ENCODE measurements at places on chromosomes 3 and 15.
A peak's percentile ranks its signal among the peaks of the same experiment; 100 is the strongest.

- no peak for DNase-seq
These were observed 37.0 kb downstream of the TTC23 start for GRCh38 chr15:99212406-99212805.

GRCh38 chr3:143771258-143771657, 77.0 kb downstream of the SLC9A9 start:
- DNase-seq = no peak

DNA sequence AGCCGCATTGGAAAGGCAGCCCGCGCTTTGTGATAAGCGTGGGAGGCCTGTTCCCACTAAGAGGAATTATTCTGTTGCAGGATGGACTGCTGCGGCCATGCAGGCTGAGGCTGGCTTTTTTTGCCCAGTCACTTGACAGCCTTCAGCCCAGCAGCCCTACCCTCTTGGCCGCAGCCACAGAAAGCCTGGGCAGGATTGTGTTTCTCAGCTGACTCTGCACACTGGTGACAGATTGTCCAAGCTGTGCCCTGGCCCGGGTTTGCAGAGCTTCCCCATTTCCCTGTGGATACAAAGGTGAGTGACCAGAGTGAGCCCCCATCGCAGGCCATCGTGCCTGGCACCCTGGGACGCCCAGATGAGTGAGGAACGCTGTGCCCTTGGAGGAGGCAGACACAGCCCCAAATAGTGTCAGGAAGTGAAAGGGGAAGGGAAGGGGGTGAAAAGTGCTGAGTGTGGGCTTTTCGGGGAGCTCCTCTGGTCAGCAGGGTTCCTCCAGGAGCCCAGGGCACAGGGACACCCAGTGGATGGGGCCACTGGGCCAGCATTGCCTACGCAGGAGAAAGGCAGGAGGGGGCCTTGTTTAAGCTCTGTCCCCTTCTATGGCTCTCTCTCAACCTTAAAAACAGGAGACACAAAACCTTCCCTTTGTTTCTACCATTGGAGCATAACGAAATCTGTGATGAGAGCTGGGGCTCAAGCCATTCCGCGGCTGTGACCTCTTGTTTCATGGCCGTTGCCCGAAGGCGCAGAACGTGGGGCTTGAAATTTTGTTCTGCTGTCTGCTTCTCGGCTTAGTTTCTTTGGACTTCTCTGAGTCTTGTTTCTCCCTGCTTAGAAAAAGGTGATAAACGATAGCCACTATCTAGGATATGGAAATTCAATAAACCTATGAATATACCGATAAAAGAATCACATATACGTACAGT, 91.5 kb upstream of the MEF2A start:
- peak; percentile 51 for DNase-seq

DNA sequence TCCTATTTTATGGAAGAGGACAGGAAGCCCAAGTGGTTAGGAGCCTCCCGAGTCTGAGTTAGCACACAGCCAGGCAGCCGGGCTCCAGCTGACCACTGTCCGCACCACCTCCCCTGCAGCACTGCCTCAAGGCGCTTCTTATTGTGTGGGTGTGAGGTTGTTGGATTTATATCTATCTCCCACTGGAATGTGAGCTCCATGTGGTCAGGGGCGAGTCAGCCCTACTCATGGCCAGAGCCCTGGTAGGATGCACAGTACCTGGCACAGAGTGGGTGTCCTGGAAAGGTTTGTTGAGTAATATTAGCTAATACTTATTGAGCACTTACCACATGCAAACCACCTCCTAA, 9.7 kb upstream of the FBLN2 start:
- no peak for DNase-seq

DNA sequence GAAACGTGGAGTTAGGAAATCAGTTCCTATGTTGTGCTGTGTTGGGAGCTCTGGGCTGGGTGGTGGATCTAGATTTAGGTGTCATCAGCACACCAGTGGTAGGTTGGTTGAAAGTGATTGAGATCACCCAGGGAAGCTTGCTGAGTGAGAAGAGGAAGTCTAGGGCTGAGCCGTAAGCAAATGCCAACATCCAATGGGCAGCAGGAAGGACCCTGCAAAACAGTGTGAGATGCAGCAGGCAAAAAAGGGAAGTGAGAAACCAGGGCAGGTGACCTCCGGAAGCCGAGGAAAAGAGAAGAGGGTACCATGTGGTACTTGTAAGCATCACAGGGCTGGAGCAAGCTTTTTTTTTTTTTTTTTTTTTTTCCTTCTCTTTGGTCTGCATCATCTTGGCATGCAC, 15.9 kb upstream of the COPG1 start:
- DNase-seq = peak; percentile 59

DNA sequence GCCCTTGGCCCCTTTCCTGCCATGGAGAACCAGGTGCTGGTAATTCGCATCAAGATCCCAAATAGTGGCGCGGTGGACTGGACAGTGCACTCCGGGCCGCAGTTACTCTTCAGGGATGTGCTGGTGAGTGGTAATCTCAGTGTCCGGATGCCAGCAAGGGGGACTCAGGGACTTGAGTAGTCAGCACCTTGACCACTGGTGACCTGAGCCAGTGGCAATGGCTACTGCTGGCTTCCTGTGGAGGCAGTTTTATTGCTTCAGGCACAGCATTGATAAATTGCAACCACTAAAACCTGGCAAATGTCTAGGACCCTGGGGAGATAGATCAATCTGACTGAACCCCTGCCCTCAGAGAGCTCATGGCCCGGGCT, 830 bp downstream of the MAP2K5 start:
- DNase-seq = peak; percentile 37

GRCh38 chr3:13621381-13622221, 72.7 kb downstream of the FBLN2 start:
- no peak for DNase-seq

- no peak for DNase-seq
These were observed 61.8 kb downstream of the SCN5A start for GRCh38 chr3:38587548-38588131.

GRCh38 chr3:1190569-1190968, 97.7 kb downstream of the CNTN6 start:
- DNase-seq = no peak

- DNase-seq = no peak
These were observed 86.0 kb downstream of the DTWD1 start for GRCh38 chr15:49706805-49707204.

DNA sequence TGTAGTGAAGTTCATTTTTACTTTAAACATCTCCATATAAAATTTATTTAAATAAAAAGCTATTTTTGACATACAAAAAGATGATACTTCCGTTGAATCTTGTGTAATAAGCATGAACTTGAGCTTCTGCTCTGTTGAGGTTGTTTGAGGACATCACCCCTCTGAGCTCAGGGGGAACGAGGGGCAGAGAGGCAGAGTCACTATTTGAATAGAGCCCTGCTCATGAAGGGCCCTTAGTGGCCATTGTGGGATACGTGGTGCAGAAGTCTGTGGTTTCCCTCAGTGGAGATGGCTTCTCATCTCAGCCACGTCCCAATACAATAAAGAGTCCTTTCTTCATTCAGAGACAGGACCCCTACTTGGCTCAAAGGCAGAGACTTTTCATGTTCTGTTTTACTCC, 10.6 kb downstream of the CEMIP start:
- DNase-seq = no peak

- no peak for DNase-seq
These were observed 38.1 kb downstream of the ST3GAL6 start for GRCh38 chr3:98801043-98801747.

DNA sequence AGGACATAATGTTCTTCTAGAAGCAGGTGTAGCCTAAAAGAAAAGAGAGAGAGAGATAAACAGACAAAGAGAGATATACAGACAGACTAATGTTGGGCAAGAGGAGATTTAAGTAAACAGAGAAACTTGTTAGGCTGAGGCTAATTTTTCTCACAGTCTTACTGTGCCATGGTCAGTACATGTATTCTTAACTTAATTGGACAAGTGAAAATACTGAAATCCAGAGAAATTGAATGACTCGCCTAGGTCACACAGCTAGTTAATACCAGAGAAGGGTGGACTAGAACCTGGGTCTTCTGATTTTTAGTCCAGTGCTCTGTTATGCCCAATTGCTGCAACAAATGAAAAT, 6.7 kb upstream of the ZNF609 start:
- DNase-seq = no peak

DNA sequence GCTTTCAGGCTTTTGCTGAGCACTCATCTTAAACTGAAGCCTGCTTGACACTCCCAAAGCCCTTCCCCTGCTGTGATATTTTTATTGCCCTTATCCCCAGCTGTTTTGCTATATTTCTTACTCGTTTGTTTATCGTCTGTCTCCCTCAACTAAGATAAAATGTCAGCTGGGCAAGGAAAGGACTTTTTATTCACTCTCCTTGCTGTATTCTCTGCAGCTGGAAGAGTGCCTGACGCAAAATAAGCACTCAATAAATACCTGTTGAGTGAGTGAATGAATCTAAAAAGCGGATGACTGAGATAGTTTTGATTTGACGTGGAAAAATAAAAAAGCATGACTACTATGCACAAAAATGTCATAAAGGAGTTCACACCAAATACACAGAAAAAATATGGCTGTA, 84.8 kb upstream of the POMGNT2 start:
- DNase-seq = no peak

- DNase-seq = no peak
These were observed 384.1 kb downstream of the CADM2 start for GRCh38 chr3:85342915-85343314.

DNA sequence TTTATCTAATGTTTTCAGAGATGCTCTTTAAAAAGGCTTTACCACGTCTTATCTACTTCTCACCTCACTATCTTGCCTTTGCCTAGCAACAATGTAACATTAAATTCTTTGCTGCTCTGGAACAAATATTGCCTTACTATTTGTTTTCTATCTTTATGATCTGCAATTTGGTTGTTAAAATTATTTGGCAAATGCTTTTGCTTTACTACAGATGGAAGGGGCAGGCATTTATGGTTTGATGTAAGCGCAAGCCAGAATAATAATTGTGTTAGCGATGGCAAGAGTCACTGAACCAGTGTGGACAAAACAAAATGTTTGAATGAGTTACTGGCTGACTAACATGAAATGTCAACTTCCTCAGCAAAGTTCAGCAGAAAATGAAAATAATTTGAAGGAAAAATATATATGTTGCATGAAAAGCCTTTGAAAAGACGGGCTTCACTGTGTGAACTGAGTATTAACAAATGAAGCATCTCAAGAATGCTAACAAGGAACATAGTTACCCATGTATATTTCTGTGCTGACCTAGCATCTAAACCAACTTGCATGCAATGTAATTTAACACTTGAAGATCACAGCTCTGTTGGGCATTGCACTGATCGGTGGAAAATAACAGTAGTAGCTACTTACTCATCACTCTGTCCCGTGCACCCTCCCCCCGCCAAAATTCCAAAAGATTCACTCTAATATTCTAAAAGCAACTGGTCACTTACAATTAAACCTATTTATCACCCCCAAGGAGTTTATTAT, 454.0 kb upstream of the ARHGEF26 start:
- DNase-seq = no peak

DNA sequence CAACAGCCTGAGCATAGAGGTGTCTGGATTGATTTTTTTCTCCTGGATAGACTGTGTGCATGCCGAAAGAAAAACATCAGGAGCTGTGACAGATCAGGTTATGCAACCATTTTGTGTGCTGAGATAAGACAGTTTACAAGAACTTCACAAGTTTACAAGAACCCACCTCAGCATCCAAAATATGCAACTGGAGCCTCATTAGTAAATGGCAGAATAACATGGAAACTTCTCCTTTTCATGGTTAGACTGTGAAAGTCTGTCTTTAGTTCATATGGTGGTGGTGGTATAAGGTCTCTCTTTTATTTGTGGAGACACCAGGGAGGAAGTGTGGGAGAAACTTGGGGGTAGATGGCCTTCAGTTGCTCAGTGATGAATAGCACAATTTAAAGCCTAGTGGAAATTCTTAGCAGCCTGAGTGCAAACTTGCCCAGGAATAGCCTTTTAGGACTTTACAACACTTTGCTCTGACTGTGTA, 3.7 kb upstream of the ZNF609 start:
- DNase-seq = no peak

GRCh38 chr3:13362551-13362950, 57.6 kb downstream of the NUP210 start:
- DNase-seq = no peak

DNA sequence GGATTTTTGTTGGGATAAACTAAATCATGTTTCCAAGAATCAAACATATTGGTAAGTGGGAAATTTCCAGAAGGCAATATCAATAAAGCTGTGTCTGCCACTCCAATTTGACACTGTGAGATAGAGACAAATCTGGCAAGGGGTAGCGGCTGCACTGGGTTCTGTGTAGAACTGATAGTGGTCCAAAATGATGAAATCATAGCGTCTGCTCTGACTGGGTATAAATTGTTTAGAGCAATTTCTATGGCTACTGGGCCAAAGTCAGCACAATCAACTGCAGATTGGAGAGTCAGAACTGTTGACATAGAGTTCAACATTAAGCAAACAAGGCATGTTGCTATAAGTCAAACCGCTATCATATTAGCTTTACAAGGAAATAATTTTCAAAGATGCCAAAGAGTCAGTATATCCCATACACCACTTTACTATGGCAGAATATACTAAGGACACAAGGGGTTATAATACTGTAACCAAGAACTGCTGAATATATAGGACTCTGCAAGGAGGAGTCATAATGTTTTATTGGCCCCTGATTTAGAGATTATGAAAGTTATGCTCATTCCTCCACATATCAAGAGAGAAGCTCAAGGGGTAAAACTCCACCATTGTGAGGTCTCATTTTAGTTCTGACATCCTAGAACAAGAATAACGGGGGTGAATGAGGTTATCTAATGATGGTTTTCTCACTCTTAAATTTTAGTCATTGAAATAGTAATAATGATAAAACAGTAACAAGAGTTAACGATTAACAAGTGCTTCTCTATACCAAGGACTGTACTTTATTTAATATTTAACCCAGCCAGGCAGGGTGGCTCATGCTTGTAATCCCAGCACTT, 309.7 kb upstream of the GADL1 start:
- DNase-seq = no peak

GRCh38 chr3:196981657-196982056, 13.0 kb upstream of the PIGZ start:
- no peak for DNase-seq

DNA sequence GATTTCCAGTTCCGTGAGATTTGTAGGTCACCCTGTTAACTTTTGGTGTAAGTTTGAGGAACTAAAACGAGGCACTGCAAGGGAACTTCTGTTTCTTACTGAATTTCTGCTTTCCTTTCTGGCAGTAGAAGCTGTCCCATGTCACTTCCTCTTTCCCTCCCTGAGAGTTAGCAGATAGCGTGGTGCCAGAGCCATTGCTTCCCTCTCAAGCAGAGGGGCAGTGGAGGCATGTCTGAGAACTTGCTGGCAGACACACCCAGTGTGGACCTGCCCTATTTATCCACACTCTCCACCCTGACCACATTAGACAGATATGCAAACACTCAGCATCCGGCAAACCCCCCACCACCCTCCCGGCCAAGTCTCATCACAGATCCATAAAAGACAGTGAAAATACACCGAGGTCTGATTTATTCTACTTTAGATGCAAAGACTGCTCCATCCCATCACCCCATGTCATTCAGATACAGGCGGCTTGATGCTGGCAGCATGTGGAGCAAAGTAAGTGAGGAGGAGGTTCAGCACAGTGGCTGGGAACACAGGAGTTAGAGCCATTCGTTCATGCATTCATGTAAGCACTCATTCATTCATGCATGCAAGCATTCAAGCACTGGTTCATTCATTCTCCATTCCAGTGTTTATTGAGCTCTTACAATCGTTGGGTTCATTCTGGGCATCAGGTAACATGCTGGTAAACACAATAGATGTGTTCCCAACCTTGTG, 324.7 kb downstream of the SHQ1 start:
- peak; percentile 49 for DNase-seq

- no peak for DNase-seq
These were observed 9.1 kb upstream of the ADPRH start for GRCh38 chr3:119570229-119570628.

- no peak for DNase-seq
These were observed 100.9 kb downstream of the MYO5A start for GRCh38 chr15:52427804-52428203.
